ENCODE measurements at places on chromosomes 13 and 19.

- no peak for DNase-seq
Observed at GRCh38 chr13:32135655-32136054, 104.1 kb downstream of the FRY start.

- no peak for DNase-seq
Observed at GRCh38 chr13:75652726-75653125, 16.6 kb downstream of the LMO7 start.

DNA sequence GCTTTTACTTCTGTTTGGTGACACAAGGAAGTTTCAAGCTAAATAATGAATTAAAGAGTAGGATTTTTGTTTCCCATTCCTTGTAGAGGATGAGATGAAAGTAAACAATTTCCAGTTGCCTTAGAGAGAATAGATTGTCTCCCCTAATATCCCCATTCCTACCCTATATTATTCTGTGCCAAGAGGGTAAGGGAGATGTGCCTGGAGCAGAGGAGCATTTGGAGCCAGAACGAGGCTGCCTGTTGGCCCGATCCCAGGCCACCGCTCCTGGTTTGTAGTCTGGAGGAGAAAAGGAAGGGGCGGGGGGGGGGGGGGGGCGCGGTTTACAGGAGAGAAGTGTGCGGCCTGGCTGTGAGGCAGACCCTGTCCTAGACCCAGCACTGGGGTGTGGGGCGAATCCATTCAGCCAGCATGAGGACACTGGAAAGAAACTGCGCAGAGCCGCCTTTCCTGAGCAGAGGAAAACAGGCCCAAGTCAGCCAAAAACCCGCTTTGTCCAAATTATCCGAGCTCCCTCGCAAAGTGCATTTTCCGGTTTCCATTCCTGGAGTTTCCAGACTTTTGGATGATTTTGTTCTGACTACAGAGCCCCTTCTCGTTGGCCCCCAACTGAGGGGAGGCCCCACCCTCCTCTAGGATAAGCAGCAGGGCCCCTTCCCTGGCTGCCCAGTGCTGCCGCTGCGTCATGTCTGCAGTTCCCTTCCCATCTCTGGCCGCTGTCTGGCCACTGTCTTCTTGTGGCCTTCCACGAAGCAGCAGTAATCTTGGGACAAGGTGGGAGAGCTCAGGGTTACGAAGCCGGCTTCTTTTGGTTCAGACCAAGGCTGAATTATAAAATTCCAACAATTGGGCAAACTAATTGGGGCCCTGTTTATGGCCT, 23.0 kb downstream of the NFIX start:
- no peak for DNase-seq

GRCh38 chr13:98273824-98274742, 97.0 kb upstream of the RNF113B start:
- peak; percentile 22 for DNase-seq

GRCh38 chr13:97249093-97249795, 27.1 kb downstream of the MBNL2 start:
- no peak for DNase-seq

GRCh38 chr13:58906329-58907007, 1257.3 kb downstream of the DIAPH3 start:
- no peak for DNase-seq

- no peak for DNase-seq
Observed at GRCh38 chr19:38900202-38900629, 447 bp downstream of the NFKBIB start.

- no peak for DNase-seq
Observed at GRCh38 chr13:48579165-48579918, 46.5 kb upstream of the RCBTB2 start.

GRCh38 chr19:45469945-45470761, 2.4 kb downstream of the FOSB start:
- no peak for DNase-seq

GRCh38 chr13:23375001-23375971, 58.2 kb downstream of the SACS start:
- DNase-seq = peak; percentile 81

DNA sequence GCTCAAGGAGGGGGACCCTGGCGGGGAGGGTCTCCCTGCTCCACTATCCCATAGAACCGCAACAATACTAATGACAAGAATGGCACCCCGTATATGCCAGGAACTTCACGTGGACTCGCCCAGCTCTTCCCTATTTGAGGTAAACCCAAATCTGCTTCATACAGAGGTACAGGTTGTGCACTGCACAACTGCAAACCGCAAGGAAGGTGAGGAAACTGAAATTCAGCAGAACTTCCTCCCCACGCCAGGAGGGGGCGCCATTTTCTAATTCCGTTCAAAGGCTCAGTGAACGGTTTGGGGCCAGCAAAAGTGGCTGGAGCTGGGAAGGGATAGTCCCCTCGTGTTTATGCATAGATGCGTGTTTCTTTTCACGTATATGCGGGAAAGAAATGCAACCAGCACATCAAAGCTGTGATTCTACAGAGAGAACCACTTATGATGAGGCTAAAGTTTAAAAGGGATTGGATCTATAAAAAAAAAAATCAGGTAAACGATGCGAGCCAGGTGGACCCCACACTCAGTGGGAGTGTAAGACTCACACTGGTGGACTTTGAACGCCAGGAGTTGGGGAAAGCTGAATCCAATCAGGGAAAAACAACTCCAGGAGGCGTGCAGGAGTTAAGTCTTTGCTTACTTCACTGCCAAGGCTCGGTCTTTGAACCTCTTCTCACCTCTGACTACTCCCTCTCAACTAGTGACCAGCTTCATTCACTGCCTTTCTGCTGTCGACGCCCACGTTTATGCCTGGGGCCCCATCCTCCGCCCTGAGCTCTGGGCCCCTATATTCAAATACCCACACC, 20.3 kb downstream of the C19orf81 start:
- no peak for DNase-seq

DNA sequence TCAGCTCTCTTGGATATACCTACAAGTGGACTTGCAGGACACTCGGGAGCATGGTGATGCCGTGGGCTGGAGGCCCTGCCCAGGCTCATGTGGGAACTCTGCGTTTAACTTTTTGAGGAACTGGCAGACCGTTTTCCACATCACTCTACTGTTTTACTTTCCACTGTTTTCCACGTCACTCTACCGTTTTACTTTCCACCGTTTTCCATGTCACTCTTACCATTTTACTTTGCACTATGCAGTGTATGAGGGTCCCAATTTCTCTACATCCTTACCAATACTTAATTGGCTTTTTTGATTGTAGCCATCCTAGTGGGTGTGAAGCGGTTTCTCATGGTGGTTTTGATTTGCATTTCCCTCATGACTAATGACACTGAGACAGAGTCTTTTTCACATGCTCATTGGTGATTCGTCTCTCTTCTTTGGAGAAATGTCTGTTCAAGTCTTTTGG, 40.5 kb downstream of the GATAD2A start:
- no peak for DNase-seq

- DNase-seq = no peak
Observed at GRCh38 chr13:113813749-113814434, 50.0 kb downstream of the GAS6 start.

- DNase-seq = peak; percentile 91
Observed at GRCh38 chr13:88908961-88909441, 1237.8 kb downstream of the SLITRK5 start.

- no peak for DNase-seq
Observed at GRCh38 chr19:14375055-14375581, 6.1 kb upstream of the ADGRE5 start.

GRCh38 chr19:10346509-10346908, 7.1 kb upstream of the ICAM3 start:
- no peak for DNase-seq

GRCh38 chr13:80903911-80904310, 563.0 kb upstream of the SPRY2 start:
- DNase-seq = no peak

DNA sequence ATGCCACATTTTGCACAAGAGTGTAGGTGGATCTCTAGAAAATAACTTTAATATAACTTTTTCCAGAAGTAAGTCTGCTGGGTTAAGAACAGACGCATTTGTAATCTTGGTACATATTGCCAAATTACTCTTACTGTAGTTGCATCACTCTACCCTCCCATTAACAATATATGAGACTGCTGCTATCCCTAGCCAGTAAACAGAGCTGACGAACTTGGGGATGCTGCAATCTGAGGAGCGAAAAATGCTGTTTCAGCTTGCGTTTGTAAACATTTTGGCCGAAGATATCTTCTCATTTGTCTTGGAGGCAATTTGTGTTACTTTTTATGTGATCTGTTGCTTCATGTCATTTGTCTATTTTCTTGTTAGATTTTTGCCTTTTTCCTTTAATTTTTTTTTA, 1482.8 kb downstream of the OLFM4 start:
- no peak for DNase-seq

- DNase-seq = no peak
Observed at GRCh38 chr19:34124828-34125227, 47.5 kb upstream of the LSM14A start.

- peak; percentile 74 for DNase-seq
Observed at GRCh38 chr19:38204728-38205127, 19.3 kb downstream of the DPF1 start.

GRCh38 chr19:17611462-17612244, 56.2 kb downstream of the COLGALT1 start:
- no peak for DNase-seq

- DNase-seq = no peak
Observed at GRCh38 chr13:112783978-112784371, 94.1 kb downstream of the ATP11A start.

GRCh38 chr19:50967929-50968715, 1.3 kb downstream of the KLK6 start:
- no peak for DNase-seq

DNA sequence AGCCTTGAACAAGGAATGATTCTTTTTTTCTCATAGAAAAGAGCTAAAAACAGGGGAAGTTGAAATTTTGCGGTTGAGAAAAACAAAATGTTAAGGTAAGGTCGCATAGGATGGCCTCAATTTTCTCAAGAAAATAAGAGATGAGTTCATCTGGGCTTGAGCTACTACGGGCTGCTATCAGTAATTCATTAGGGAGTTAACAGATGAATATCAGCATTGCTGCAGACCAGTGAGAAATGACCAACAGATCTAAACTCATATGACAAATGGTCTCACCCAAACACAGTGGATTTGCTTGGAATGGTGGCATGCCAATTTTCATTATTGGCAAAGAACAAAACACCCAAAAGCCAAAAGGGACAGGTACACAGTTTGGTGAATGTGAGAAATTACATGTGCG, 56.6 kb downstream of the GPC6 start:
- no peak for DNase-seq

- DNase-seq = no peak
Observed at GRCh38 chr13:19382111-19382510, 179.2 kb downstream of the TPTE2 start.

- DNase-seq = peak; percentile 85
Observed at GRCh38 chr19:13978351-13979243, 26.3 kb downstream of the DCAF15 start.

DNA sequence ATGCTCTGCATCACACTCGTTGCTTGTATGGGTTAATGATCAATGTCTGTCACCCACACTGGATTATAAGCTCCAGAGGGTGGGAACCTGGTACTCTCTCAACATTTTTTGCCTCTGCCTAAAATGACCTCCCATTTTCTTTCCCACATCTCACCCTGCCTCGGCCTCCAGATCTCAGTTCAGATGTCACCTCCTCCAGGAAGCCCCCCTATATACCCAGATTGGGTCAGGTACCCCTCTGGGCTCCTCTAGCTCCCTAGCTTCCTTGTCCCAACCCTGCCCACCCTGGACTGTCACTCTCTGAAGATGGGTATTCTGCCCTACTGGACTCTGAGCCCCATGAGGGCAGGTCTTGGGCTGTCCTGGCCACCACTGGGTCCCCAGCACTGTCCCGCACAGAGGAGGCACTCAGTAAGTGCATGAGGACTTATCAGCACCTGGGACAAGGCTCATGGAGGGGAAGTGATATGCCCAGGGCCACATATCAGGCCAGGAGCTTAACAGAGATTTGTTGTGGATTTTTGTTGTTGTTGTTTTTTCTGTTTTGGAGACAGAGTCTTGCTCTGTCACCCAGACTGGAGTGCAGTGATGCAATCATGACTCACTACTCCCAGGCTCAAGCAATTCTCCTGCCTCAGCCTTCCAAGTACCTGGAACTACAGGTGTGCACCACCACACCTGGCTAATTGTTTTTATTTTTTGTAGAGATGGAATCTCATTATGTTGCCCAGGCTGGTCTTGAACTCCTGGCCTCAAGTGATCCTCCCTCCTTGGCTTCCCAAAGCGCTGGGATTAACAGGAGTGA, 23.8 kb downstream of the PRKD2 start:
- DNase-seq = no peak

GRCh38 chr13:19590423-19590822, 29.1 kb upstream of the TPTE2 start:
- no peak for DNase-seq

DNA sequence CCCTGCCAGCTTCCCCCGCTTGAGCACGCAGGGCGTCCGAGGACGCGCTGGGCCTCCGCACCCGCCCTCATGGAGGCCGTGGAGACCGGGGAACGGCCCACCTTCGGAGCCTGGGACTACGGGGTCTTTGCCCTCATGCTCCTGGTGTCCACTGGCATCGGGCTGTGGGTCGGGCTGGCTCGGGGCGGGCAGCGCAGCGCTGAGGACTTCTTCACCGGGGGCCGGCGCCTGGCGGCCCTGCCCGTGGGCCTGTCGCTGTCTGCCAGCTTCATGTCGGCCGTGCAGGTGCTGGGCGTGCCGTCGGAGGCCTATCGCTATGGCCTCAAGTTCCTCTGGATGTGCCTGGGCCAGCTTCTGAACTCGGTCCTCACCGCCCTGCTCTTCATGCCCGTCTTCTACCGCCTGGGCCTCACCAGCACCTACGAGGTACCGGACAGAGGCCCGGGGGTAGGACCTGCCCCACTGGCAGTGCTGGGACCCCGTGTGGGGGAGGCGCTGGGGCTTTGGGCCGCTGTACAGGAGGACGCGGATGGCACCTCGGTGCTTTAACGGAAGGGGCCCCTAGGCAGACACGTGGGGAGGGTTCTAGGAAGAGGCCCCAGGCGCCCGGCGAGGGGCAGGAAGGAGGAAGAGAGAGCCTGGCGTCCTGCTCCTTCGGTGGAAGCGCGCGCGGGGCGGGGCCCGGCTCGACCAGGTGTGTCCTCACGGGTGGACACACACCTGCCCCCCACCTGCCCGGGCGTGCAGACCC, 681 bp downstream of the SLC5A5 start:
- DNase-seq = no peak

DNA sequence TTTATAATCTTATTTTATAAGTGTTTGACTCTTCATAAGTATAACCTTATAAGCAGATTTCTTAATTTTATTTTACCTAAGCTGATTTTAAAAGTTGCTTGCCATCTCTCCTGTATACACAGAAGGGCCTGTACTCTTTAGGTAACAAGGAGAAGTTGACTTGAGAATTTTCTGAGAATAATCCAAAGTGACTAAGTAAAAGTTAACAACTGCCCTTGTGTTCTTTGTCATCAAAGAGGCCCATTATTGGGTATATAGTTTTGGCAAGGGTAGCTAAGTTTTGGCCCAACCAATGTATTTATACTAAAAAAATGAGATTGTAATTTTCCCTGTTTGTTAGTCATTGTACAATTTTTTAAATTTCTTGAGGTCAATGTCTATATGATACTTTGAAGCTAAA, 3.2 kb downstream of the LCP1 start:
- no peak for DNase-seq

DNA sequence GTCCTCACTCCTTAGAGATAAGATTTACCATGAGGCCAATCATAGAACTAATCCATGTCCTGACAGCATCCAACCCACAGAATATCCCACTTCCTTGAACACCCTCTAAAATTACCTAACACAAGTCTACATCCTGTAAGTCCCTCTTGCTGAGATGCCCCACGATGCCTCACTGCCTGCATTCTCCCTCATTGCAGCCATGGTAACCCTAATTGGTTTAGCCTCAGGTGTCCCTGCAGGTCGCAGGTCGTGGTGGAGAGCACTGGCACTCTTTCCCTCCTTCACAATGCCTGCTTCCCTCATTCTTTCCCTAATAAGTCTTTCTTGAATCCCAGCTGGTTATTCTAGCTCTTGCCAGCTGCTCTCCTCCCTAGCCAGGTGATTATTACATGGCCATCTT, 35.3 kb upstream of the MYO16 start:
- DNase-seq = no peak
